Adipocyte (in vitro differentiated cells): ENCODE measurements at places on chromosomes 12 and 14.
A peak's percentile ranks its signal among the peaks of the same experiment; 100 is the strongest.

DNA sequence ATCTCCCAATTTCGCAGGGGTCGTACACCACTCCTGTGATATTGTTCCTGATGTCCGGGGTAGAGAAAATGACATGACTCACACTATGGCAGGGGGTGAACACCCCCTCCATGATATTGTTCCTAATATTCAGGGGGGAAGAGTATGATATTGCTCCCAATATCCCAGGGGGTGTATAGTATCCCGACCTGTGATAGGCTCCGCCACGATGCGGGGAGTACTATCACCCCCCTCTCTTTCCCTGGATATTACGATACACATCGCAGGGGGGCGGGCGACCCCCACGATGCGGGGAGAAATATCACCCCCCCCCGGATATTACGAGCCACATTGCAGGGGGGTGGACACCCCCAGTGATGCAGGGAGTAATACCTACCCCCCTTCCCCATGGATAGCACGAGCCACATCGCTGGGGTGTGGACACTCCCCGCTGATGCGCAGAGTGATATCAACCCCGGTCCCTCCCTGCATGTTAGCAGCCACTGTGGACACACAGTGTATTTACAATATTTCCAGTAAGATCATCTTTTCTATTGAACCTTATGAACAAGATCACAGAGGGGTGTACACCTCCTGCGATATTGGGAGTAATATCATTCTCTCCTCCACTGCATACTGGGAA, 17.7 kb downstream of the SMIM41 start:
- no peak for DNase-seq

DNA sequence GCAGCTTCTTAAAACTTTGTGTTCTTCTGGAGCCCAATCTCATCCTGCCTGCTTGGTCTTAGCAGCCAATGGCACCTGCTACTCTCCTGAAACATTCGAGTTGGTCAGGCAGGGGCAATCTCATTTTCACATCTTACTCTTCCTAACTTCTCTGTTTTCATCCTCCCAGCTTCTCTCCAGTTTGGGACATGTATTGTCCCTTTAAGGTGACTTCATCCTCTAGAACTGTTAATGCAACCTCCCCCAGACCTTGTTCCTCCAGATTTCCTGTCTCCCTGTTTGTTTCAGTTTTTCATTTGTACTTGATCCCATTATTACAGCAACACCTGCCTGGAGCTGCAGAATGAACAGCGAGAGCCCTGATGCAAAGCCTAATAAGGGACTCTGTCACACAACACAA, 31.3 kb downstream of the SERPINA11 start:
- no peak for DNase-seq

GRCh38 chr14:67710209-67710608, 8.5 kb downstream of the RDH12 start:
- no peak for DNase-seq

GRCh38 chr12:23368590-23368989, 580.9 kb downstream of the SOX5 start:
- no peak for DNase-seq

- peak; percentile 77 for DNase-seq
Measured at GRCh38 chr12:67358781-67359338, 89.7 kb downstream of the CAND1 start.

- no peak for DNase-seq
Measured at GRCh38 chr12:103444983-103445382, 50.8 kb downstream of the C12orf42 start.

- no peak for DNase-seq
Measured at GRCh38 chr12:52575948-52576347, 2.3 kb upstream of the KRT74 start.

GRCh38 chr14:70999117-70999516, 91.9 kb downstream of the PCNX1 start:
- DNase-seq = no peak

DNA sequence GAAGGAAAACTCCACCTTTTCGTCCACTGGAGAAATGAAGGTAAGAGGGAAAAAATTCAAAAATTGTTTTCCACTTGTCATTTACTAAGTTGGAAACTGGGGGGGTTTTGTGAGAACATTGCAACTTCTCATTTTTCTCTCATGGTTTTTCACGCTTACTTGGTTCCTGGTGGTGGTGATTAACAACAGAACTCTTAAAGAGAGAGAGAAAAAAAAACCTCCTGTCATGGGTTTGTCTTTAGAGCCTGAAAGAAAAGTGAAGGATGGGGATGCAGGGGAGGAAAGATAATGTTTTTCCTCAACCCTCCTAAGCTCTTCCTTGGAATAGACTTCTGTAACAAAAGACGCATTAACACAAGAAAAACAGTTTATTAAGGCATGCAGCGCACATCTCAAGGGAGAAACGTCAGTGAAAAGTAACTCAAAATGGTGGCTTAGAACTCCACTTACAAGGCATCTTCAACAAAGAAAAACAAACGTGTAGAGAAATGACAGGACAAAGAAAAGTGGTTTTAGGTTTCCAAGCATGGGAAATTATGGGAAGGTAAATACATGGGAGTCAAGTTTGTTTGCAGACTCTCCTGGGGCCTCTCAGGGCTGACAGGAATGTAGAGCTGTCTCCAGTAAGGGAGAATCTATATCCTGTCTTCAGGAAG, 81.9 kb upstream of the ATF7IP start:
- no peak for DNase-seq

DNA sequence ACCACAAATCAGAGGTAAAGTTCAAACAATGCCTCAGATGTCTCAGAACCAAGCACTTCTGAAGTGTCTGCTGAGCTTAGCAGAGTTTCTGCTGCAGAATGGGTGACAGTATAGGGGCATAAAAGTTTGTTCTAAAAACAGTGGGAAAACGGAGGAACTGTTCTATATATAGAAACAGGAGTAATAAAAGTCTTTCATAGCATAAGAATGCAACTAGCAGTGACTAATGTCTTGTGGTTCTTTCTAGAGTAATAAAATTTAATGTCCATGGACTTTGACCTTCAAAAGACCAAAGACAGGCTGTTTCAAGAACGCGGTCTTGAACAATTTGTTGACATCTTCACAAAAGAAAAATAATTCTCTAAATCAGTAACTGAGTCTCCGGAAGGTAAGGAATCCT, 107.5 kb upstream of the FAR2 start:
- peak; percentile 80 for DNase-seq

GRCh38 chr12:53624956-53625355, 1.2 kb downstream of the ATF7 start:
- peak; percentile 32 for DNase-seq

DNA sequence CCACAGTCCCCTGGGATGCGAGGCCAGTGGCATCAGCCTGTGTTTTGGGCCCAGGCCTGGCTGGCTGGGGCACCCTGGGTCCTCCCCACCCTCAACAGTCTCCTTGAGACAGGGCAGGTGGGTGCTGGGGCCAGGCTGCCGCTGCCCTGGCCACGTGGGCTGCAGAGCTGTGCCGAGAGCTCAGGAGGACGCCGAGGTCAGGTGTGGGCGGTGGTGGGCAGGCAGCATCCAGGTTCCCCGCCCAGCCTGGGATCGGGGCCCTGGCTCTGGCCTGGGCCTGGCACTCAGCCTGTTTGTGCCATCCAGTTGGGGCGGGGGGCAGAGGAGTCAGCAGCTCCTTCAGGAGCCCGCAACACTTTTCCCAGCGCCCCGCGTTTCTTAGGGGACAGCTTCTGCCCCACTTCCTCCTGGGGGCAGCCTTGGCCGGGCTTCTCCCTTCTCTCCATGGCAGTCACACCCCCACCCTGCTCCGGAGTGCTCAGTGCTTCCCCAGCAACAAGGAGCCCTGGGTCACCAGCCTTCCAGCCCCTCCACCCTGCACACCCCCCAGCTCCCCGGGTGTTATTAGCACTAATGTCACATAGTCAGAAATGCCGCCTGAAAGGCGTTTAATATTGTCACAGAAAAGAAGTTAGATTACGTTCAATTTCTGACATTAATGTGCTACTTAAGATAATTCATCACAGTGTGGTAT, 30.8 kb downstream of the KIF26A start:
- DNase-seq = no peak

DNA sequence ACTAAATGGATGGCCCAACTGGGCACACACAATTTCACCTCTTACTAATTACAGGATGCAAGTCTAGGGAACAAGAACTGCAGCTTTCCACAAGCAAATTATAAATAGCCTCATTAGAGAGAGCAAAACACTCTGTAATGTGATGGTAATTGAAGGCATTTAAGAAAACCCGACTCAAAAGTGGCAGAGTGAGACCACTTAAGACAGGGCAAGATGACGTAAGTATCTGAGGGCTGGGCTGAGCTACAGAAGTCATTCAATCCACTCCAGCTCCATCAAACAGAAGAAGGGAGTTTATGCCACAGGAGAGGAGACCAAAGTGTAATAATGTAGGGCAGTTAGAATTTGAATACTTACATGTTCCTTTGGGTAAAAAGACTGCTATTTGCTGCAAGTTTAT, 90.3 kb downstream of the PRKAB1 start:
- DNase-seq = no peak

DNA sequence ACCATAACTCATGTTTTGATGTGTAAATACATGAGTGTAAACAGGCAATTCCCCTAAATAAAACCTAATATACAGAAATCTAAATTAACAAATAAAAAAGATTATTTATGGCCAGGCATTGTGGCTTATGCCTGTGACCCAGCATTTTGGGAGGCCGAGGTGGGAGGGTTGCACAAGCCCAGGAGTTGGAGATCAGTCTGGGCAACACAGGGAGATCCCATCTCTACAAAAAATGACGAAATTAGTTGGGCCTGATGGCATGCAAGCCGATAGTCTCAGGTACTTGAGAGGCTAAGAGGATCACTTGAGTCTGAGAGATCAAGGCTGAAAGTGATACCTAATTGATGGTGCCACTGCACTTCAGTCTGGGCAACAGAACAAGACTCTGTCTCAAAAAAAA, 48.7 kb downstream of the BCAT1 start:
- DNase-seq = no peak

DNA sequence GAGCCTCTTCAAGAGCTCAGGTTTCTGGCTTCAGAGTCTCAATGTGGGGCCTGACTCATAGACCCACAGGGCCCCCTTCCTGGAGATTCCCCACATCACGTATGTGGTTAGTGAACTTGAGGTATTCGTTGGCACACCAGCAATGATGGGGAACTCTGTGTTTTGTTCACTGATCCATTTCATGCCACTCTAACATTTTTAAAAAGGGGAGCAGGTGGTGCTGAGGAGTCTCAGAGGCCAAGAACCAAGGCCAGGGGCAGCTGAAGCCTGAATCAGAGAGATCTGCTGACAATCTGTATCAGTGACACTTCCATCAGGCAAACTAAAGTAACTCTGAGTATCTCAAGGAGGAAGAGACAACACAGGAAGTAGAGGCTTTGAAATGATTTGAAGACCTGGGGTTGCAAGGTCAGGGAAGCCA, 323.4 kb downstream of the VRK1 start:
- no peak for DNase-seq

DNA sequence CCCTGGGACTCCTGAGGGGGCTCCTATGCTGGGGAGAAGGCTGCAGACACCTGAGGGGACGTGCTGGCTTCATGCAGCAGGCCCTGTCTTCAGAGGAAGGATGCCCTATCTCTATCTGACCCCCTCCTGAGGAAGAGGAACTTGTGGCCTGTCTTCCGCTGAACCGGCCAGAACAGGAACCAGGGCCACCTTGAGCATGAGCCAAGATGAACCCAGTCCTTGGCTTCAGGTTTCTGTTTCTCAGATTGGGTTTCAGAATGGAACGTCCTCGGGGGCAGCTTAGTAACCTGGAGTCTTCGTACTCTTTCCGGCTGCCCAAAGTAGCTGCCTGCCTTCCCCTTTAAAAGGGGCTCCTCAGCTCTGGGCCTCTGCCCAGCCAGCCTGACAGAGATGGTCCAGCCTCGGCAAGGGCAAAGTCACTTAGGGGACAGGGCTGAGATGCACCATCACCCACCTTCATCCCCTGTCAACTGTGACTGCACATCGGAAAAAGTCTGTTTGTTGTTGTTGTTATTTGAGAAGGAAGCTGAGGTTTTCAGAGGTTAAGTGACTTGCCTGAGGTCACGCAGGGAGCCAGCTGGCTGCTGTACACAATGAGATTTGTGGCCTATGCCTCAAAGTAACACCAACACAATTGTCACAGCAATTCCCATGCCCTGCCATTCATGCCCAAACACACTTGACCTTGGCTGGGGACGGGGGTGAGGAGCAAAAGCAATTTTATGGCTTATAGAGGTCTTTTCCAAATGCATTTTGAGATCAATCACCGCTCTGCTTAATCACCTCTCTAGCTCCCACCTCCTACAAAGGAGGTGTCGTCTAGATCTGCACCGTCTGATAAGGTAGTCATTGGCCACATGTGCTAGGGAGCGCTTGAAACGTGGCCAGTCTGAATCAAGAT, 13.4 kb downstream of the ASB2 start:
- DNase-seq = peak; percentile 45

DNA sequence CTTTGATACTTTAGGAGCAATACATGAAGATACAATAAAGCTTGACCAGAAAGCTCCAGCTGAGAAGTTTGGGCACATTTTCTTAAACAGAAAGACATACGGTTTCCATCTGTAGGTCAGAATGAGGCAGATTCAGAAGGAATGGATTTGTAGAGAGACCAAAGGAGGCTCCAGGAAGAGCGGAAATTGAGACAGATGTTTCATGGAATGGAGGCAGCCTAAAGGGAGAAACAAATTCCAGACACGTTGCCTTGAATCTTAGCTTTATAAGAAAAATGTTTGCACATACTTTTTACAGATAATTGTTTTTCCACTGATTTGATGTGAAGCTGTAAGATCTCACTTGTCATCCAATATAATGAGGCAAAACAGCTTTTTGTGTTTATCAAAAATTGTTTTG, 24.8 kb downstream of the EPYC start:
- DNase-seq = peak; percentile 75

GRCh38 chr14:99728981-99729451, 44.9 kb downstream of the CYP46A1 start:
- DNase-seq = no peak

DNA sequence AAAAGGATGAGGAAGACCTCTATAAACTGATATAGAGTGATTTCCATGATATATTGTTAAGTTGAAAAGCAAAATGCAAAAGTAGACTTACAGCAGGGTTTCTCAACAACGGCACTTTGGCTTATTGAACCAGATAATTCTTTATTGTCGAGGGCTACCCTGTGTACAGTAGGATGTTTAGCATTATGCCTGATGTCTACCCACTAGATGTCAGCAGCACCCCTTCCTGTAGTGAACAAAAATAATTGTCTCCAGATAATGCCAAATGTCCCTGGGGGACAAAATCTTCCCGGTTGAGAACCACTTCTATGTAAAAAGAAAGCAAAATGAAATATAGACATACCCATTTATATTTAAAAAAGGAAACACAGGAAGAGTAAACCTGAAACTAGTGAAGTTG, 32.4 kb downstream of the ABCD2 start:
- no peak for DNase-seq

DNA sequence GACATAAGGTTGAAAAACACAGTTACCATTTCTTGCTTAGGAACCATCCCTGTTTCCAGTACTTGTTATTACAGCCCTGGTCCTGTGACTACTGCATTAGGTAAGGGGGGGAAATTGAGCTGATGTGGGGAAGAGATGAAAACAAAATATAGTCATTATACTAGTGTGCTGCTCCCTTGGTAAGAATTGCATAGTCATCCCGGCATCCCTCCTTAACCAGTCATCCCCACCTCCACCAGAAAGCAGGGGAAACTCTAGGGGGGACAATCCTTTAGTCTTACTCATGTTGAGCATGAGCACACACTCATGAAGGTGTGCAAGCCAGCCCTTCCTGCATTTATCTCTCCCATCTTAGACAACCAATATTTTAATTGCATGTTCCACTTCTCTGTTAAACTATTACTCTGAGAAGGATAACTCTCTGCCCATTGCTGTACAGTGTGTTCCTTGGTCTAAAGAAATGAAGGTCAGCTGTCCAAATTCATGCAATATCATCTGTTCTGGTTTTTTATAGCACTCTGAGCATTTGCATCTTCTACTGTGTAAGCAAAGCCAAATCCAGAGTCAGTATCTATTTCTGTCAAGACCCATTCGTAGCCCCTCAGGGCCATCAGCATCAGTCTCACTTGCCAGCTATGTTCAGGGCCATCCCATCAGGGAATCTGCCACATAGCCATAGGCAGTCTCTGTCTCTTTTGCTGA, 46.8 kb downstream of the TMEM30B start:
- DNase-seq = no peak
